ENCODE measurements at places on chromosomes 5 and 9.

DNA sequence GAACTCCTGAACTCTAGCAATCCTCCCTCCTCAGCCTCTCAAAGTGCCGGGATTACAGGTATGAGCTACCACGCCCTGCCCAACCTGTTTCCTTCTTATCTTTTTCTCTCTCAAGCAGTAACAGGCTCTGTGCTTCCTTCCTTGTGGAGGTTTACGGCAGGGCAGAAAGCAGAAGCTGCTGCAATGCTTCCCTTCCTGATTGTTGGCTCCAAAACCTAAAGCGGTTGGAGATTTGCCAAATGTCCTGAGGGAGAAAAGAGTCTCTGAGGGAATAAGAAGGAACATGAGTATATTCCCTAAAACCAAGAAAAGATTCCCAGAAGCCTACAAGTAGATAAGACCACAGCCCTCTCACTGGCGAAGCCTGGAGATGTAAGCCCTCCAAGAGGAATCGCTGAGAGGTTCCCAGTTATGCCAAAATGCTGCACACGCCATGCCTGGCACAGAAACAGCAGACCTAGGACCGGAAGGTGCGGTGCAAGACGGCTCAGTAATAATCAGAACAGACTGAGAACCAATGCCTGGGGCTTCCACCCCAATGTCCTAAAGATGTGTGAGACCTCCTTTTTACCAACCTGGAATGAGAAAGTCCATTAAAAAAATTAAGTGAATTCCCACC is 73.2 kb downstream of the APTX start:
- DNase-seq, result no peak

DNA sequence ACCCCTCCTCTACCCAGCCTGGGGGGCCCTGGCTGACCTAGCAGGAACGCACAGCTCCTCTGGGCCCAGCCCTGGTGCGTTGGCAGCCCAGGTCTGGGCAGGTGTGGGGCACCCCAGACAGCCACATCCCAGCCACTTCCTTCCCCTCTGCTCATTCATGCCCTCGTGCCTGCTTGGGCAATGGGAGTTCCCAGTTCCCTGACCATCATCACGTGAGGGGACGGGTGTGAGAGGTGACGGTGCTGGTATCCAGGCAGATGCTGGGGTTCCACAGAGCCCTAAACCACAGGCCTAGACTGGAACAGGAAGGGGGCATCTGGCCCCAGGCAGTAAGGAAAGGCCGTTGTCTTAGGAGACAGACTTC is 8.4 kb downstream of the RALGDS start:
- no peak for DNase-seq

GRCh38 chr5:135543485-135544304 is 7.9 kb upstream of the NEUROG1 start:
- DNase-seq, result no peak

- no peak for DNase-seq
These were observed 92.7 kb upstream of the CKMT2 start for GRCh38 chr5:81140441-81140840.

DNA sequence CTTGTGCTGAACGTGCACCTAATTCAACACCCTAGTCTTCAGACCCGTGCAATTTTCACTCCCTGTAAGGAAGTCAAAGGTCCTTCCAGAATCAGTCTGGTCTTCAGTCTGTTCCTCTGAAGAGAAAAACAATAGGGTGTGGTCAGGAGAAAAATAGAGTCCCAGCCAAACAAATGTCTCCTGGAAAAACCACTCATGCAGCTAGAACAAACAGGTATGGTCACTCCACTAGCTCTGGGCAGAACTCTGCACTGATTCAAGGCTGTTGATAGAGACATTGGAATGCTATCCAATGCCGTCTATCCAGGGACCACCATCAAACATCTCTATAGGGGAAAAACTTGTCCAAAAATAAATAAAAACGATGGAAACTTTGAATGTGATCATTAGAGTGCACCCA is 81.8 kb upstream of the MAP3K1 start:
- no peak for DNase-seq

DNA sequence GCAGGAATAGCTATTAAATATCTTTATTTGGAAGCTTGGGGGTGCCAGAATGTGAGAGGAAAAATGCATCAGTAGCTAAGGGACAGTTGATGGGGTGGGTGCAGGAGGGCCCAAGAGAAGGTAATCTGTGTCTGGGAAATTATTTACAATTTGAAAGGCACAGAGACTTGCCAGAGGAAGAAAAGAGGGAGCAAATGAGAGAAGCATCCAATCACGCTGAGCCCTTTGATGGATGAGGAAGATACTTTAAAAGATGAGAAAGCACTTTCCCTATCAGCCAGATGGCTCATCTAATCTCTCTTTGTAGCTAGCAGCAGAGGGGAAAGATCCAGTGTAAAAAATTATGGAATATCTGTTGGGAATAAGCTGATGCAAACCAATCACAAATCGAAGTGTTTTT is 57.0 kb upstream of the ABCA1 start:
- no peak for DNase-seq

- DNase-seq, result no peak
These were observed 604.8 kb downstream of the BNC2 start for GRCh38 chr9:16265688-16266087.

Measured in Jurkat, Clone E6-1 (cell line).